ENCODE measurements at places on chromosomes 2 and 18. TPM values are rescaled to one million over a fixed set of nuclear protein-coding genes. Genes with fewer than 3 reads are reported as not detected.
A peak's percentile ranks its signal among the peaks of the same experiment; 100 is the strongest.

Gene STPG4
- not detected for total RNA-seq

Gene ANKRD30B
- not detected for total RNA-seq

Gene TMEM182
- 386 TPM for total RNA-seq

Gene TTC32
- 15.3 TPM for total RNA-seq

Gene SH3RF3
- total RNA-seq = 10.1 TPM

Gene AAK1
- 30.2 TPM for total RNA-seq

Gene ATIC
- total RNA-seq = 20.8 TPM

DNA sequence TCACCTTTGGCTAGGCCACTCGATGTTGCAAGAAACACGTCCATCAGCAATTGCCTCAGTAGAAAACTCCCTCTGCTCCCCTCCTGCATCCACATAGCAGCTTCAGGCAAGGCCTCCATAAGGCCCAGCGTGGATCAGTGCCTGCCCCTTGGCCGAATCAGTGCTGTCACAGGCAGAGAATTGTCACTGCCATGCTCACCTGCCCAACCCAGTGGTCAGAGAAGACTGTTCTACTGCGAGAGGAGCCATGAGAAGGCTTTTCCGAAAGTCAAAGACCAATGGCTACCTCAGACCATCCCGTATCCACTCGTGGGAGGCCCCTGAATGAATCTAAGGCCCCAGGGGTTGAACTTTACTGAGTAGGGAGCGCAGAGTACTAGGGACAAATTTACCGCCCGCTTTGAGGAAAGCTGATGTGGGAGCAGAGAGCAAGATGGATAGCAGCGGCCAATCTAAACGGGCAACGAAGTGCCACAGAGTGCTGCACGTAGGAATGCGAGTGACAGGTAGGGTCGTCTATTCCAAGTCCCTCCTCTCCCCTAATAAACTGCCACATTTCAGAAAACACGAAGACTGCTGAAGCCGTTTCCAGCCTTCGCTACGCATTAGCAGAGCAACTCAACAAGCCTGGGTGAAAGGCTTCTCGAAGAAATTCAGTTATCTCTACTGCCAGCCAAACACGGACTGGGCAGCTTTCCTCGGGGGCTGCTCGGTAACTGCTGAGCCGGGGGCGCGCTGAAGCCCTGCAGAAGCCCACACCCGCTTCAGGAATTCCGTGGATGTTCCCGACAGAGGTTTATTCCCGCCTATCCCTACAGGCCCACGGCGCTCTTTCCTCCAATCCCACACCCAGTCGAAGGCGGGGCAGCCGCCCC, 968 bp upstream of the RALBP1 start:
- DNase-seq = peak; percentile 95

DNA sequence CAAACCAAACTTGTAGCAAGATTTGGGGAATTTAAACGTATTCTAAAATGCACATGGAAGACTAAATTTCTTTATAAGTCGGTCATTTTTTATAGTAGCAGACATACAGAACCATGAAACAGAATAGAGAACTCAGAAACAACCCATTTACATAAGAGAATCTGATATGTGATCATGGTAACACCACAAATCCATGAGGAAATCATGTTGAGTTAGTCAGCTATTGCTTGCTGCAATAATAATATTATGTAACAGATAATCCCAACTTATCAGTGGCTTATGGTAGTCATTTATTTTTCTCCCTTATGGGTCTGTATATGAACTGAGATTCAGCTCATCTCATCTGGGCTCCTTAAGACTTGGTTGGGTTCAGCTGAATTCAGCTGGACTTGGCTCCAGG, 103.4 kb upstream of the SERTAD2 start:
- no peak for DNase-seq

- no peak for DNase-seq
These were observed 64.7 kb upstream of the HNRNPA3 start for GRCh38 chr2:177147834-177148445.

GRCh38 chr2:174376967-174377366, 18.6 kb upstream of the SCRN3 start:
- DNase-seq = no peak

DNA sequence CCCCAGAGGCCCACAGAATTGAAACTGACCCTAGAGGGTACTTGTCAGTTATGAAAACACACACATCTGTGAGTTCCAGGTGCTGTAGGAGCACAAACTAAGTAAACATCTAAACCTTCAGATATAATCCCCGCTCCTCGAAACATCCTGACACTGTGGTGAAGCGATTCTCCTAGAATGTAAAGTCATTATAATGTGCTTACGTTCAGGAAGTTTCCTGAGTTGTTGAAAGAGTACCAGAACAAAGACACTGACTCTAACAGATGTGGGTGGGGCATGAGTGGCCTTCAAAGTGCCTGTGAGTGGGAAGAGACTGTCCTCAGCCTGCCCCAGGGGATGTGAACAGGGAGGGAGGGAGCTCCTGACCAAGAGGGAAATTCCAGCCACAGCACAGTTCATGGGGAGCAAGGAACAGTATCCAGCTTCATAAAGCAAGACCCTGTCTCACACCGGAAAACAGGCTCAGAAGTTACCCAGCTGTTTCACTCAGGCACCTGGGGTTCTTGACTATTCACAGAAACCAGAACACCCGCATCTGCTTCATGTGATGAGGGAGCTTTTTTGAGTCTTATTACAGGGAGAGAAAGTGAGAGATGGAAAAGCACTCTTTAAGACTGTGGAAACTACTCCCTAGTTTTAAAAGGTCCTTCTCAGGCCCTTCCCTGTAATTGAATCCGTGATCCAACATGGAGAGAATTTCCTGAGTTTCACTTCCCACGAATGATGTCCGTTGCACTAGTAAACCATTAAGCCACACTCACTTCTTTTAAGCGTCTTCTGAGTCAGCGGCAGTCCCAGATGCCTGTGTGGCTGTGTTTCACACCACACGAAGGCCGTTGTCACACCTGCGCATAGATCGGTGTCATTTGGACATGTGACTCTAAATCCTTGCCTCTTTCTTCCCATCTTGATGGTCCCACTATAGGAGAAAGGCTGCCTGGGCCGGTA, 88.6 kb upstream of the EML6 start:
- DNase-seq = peak; percentile 65

DNA sequence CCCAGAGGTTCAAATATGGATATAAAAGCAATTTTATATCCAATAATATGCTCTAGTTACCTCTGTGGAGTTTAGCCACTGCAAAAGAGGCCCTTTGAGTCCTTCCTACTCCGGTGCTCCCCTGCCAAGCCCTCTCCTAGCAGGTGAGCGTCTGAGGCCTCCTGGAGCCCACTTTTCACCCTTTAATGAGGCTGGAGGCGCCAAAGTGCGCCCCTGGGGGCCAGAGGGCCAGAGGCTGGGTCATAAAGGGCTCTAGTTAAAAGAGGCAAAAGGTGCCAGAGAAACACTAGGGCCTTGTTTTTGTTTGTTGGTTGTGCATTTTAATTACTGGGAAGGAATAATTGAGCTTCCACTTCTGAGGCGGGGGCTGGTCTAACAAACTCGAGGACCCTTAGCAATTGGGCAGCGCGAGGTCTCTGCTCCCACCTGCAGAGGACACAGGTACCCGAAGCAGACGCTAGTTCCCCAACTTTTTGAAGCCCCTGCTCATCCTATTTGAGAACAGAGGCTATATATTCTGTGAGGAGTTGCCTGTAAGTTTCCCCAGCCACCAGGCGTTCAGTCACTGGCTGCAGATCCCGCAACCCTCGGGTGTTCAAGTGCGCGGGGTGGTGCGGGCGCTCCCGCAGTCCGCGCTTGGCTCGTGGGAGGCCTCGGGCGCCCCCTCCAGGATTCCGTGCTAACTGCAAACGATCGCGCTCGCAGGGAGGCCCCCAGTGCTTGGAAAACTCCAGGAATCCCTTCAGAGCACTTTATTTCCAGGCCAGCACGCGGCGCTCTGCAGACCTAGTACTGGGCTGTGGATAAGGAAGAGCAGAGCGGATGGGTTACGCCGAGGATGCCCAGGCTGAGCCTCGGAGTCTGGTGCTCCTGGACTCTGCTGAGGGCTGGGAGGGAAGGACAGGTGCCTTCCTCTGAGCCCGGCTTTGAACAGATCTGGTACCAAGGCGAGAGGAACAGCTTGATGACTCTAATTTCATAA, 14.1 kb downstream of the MSGN1 start:
- DNase-seq = peak; percentile 92

DNA sequence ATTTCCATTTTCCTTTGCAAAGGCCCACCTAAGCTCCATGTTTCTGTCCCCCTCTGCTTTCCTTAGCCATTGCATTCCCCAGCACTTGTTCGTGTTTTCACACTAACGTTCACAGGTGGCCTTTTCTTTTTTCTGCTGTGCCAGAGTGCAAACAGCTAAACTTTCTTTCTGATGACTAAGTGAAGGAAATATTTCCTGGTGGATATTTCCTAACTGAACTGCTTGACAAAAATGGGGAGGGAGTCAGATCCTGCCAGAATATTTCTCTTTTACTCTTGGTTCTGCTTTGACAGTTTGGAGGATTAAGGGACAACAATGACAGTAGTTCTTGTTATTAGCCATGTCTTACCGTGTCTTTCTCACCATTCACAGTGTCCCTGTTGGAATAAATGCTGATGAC, 344.0 kb downstream of the ARHGAP15 start:
- DNase-seq = peak; percentile 52

DNA sequence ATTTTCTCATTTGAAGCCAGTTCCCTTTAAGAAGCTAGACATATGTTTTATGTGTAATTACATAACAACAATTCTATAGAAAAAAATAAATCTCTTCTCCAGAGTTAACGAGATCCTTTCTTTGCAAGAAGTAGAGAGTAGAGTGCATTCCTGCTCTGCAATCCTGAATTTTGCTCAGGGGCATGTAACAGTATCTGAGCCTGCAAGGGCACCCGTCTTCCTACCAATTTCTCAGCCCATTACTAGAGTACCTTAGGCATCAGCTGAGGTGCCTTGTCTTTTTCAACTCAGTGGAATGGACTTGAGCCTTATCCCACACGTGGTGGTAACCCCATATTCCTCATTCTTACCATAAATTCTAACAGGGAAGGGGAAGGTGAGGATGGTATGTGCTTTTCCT, 205.9 kb downstream of the IKZF2 start:
- no peak for DNase-seq
